Activated naive CD4-positive, alpha-beta T cell treated with Interleukin-2 at 50 U/mL for 16 hours (primary cell): ENCODE measurements at places on chromosomes 11 and 22.

- no peak for DNase-seq
These were observed 12.7 kb downstream of the LINC01488 start for GRCh38 chr11:69493931-69494821.

DNA sequence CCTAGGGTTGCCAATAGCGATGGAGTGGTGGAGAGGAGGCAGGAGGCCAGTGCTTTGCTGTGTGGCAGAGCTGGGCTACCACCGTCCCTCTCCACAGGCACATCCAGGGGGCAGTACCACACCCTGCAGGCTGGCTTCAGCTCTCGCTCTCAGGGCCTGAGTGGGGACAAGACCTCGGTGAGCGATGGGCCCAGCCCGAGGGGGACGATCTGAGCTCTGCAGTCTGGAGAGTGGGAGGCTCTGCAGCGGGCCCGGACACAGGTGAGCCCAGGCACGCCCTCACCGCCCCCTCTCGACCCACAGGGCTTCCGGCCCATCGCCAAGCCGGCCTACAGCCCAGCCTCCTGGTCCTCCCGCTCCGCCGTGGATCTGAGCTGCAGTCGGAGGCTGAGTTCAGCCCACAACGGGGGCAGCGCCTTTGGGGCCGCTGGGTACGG is 2.5 kb downstream of the PKP3 start:
- no peak for DNase-seq

- DNase-seq: no peak
These were observed 438 bp downstream of the ZW10 start for GRCh38 chr11:113773092-113773415.

GRCh38 chr22:18093661-18094060 is 15.9 kb downstream of the PEX26 start:
- no peak for DNase-seq

DNA sequence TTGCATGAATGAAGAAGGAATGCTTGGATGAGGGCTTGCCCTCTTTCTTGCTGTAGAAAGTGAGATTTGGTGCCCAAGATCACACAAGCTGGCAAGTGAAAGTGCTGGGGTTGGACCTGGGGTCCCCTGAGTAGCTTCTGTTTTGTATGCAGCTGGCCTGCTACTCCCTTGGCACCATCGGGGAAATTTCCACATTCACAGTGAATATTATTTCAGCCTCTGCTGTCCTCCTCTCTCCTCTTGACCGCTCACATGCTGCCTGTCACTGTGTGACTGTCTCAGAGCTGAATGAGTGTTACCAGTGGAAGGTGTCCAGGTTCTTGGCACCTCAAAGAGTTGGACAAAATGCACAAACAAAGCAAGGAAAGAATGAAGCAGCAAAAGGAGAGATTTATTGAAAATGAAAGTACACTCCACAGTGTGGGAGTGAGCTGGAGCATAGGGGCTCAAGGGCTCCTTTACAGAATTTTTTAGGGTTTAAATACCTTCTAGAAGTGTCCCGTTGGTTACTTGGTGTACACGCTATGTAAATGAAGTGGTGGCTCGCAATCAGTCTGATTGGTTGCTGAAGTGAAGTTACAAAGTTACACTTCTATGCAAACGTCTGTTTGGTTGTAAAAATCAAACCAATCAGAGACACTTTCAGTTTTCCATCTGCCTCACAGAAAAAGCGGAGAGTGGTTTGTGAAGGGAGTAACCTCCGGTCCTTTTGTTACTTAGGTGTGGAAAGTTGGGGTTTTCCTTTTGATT is 87.4 kb downstream of the DEPDC5 start:
- DNase-seq: no peak

- no peak for DNase-seq
These were observed 1171.3 kb downstream of the LRRC4C start for GRCh38 chr11:40287916-40288803.

DNA sequence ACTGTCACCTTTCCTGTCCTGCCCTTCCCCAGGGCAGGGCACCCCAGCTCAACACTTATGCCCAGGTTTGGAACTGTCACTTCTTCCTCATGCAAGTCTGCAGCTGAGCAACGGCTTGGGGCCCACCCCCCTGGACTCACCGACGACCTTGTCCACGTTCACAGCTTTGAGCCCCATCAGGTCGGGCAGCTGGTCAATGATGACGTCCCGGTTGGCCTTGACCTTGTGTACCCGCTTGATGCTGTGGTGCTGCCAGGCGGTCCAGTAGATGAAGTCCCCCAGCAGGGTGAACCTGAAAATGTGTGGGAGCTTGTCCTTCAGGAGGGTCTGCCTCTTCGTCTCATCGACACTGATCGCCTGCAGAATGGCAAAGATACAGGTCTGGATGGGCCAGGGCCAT is 135.0 kb downstream of the CRYBB2 start:
- DNase-seq: no peak

- no peak for DNase-seq
These were observed 1.6 kb downstream of the P2RY2 start for GRCh38 chr11:73219396-73220285.

- DNase-seq: peak; percentile 90
These were observed at the start of gene UBE2L6 for GRCh38 chr11:57567515-57568329. Gene UBE2L6, minus strand, starts transcription at chr11:57567672. Its CDS starts 61 bp downstream, at chr11:57567611.

DNA sequence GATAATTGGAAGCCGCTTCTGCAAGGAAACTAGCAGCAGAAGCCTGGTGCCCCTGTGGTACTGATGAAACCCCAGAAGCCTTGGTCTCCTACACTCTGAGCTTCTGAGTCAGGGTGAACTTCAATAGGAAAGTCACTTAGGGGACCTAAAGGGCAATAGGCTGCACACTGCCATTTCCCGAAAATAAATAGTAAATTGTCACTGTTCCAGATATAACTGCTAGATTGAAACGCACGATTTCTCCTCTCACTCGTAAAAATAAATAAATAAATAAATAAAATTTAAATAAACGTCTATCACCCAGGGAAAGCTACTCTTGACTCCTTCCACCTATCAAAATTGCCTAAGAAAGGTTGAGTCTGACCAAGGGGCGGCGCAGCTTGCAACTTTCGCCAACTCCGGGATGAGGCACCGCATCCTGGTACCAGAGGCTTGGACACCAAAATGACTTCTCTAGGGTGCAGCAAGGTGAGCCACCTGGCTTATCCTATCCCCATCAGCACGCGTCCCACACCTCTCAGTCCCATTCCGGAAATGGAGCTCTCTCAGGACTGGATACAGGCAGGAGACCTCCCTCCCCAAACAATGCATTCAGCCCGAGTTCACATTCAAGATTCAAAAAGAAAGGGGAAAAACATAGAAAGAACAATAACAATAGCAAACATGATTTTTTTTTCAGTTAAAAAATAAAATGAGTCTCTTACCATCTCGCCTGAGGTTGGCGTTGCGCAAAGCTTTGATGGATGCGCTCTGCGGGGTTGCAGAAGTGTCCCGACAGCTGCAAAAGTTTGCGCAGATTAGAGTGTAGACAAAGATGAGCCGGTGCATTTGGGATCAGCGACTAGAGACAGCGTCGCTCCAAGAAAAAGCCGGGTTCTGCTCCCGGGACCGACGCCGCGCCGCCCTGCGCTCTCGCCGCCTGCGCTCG is 583 bp downstream of the PDGFD start:
- no peak for DNase-seq

GRCh38 chr22:23268877-23269276 is 88.6 kb downstream of the BCR start:
- no peak for DNase-seq

DNA sequence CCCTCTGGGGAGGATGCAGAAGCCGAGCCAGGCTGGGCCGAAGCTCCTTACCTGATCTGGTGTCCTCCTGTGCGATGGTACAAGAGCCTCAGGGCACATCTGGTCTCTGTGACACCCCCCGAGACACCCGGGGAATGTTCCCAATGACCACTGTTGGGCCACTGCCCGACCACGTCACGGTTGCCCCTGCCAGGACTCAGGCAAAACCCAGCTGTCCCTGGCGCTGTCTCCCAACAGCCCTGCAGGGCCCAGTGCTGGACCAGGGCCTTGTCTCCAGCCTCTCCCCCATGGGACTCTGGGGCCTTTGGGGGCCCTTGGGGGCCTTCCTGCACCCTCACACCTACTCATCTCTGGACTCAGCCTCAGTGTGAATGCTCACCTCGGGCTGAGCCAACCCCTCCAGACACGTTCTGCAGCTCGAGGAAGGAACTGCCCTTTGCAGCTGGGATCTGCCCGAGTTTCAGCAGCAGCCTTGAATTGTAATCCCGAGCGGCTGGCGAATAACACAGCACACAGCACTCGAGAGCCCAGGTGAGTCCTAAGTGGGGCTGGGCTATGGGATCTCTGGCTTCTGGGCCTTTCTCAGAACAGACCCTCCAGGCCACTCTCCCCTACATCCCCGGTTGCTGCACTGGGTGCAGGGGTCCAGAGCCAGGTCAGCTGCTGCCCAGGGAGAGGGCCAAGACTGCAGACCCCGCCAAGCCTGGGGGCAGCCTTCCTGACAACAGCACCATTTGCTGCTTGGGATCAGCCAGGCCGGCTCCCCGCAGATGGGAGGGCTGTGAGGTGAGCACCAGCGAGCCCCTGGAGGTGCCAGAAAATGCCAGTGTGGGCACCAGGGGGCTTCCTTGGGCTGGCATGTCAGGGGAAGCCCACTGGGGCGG is 39.8 kb downstream of the RTN4R start:
- DNase-seq: no peak

DNA sequence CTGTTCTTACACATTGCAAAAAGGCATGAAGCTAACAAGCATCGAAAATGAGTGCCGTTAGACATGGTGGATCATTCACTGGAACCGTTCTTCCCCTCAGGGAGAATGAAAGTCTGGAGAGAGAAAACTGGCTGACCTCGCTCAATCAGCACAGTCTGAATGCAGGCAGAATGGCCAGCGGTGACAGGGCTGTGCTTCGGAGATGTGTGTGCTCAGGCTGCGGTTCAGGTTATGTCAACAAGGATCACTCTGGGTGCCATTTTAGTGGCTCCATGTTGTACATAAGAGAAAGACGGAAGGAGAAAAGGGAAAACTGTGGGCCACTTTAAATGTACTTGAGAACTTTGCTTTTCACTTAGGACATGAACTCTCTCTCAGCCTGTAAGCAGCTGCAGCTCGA is 749.8 kb upstream of the ARHGAP42 start:
- no peak for DNase-seq

- DNase-seq: no peak
These were observed 17.1 kb upstream of the APLP2 start for GRCh38 chr11:130052567-130052966.

DNA sequence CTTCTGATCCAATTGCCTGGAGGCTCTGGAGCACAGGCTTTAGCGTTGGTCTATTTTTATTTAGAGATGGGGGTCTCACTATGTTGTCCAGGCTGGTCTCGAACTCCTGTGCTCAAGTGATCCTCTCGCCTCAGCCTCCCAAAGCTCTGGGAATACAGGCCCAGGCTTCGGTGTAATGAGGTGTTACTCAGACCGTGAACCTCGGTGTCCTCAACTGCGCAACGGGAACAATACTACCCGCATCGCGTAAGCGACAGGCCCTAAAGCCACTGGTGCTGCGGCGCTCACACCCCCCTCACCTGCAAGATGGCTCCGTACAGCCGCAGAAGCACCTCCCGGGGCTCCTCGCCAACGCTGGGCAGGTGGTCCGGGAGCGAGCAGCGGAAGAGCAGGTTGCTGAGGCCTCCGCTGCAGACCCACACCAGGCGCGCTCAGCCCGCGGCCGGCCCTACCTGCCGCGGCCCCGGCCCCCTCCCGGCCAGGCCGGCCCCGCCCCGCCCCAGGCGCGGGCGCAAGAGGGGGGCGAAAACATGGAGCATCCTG is 628 bp downstream of the CHKB start:
- peak; percentile 36 for DNase-seq

- DNase-seq: no peak
These were observed 8.2 kb downstream of the PATL1 start for GRCh38 chr11:59660621-59661020.

- DNase-seq: no peak
These were observed 109.1 kb upstream of the TIMP3 start for GRCh38 chr22:32692371-32692770.

DNA sequence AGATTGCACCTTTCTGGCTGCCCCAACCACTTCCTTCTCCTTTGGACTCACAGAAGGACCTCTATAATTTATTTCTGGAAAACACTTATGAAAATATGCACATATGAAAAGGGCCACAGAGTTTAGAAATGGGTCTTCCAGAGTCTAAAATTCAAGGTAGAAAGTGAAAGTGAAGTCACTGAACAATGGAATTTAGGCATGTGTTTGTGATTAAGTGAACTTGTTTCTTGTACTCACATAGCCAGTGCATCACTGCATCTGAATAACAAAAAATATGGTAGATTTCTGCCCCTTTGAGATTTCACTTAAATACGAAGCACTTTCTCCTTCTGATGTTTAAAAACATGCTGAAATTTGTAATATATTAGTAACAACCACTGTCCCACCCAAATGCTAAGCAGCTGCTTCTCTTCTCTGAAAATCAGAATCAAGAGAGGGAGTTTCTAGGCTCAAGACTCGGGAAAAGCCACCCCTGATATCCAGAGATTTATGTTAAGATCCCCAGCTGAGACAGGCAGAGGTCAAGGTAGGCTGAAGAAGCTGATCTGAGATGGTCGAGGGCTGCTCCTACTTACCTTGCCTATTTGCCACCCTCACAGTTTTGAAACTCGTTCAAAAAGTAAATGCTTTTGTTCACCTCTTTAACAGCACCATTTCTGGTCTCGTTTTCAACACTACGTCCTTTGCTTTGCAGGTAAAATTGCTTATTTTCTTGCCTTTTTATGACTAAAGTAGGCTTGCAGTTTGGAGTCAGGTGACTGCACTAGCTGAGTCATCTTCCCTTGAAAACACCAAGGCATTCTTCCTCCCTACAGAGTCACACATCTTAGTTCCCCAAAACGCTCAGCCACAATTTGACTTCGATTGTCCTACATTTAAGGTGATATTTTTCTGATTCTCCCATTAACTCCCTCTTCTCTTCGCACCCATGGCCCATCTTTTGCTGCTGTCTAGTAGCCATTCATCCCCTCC is at the start of gene XKR3:
XKR3 (minus strand) TSS at position 696 of the 972 bp plus-strand sequence. CDS start 17,338 bp downstream, outside the sequence.
- DNase-seq: no peak

GRCh38 chr22:45077286-45077685 is 67.5 kb upstream of the PHF21B start:
- no peak for DNase-seq

- DNase-seq: peak; percentile 63
These were observed 2.6 kb upstream of the UCP3 start for GRCh38 chr11:74011360-74012073.

- DNase-seq: no peak
These were observed 985.6 kb downstream of the BRD1 start for GRCh38 chr22:48841881-48842582.

DNA sequence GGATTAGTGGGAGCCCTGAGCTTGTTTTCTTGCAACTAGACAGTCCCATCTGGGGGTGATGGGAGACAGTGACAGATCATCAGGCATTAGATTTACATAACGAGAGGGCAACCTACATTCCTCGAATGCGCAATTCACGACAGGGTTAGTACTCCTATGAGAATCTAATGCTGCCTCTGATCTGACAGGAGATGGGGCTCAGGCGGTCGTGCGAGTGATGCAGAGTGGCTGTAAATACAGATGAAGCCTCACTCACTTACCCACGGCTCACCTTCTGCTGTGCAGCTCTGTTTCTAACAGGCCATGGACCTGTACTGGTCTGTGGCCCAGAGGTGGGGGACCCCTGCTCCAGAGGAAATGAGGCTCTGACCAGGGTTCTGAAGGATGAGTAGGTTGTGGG is 125.5 kb downstream of the FBXO7 start:
- DNase-seq: no peak
